Nephron progenitor cell (in vitro differentiated cells): ENCODE measurements at places on chromosomes 7 and 10.

DNA sequence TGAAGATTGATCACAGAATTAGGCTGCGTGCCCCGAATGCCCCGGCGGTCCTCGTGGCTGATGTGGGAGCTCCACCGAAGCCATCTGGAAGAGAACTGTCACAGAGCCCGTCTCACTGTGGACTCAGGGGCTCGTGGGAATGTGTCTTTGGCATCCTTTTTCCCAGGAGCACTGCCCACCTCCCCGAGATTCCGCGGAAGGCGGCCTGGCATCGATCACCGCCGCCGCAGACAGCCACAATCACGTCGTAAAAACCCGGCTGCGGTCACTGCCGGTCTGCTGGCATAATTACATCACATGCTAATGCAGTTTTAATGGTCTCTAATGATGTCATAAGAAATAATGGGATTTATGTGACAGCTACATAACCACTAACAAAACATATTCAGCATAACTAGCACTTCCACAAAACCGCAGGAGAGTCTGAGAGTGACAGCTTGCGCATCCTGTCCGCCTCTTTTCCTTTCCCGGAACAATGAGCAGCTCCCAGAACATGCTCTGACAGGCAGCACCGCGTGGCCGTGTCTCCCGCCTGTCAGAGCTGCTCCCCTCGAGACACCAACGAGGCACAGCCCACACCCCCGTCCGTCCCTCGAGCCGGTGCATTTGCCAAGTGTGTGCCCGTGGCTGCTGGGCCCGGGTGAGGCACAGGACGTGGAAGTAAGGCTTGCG is 490.0 kb downstream of the PTPRN2 start:
- no peak for DNase-seq

DNA sequence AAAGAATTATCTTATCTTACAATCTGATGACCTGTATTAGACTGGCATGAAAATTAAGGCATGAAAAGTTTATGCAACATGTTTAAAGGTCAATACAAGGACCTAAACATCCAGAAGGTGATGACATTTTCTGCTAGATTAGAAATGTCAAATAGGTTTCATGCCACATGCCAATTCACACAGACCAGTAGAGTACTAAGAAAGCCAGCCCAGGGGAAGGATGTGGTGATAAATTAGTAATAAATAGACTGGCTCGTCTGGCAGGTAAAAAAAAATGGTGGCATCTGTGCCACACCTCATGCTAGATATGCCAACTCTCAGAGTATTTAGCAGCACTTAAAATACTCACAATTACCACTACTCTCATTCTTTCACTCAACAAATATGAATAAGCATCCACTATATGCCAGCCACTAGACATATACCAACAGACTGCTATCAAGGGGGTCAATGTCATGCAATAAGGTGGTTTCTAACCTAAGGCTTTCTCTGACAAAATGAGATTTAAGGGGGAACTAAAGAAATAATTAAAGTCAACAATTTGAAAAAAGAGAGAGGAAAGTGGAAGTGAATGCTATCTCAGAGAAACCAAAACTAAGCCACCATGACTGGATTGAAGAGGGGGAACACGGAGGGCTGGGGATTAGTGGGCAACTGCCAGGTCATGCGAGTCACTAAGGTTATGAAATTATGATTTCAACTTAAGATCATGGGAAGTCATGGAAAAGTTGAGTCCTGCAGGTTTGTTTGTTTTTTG is 83.5 kb downstream of the SGMS1 start:
- DNase-seq = no peak

GRCh38 chr7:155761162-155761561 is 51.1 kb downstream of the SHH start:
- DNase-seq = no peak

GRCh38 chr10:46226232-46226631 is 60.6 kb upstream of the ANTXRL start:
- DNase-seq = no peak

DNA sequence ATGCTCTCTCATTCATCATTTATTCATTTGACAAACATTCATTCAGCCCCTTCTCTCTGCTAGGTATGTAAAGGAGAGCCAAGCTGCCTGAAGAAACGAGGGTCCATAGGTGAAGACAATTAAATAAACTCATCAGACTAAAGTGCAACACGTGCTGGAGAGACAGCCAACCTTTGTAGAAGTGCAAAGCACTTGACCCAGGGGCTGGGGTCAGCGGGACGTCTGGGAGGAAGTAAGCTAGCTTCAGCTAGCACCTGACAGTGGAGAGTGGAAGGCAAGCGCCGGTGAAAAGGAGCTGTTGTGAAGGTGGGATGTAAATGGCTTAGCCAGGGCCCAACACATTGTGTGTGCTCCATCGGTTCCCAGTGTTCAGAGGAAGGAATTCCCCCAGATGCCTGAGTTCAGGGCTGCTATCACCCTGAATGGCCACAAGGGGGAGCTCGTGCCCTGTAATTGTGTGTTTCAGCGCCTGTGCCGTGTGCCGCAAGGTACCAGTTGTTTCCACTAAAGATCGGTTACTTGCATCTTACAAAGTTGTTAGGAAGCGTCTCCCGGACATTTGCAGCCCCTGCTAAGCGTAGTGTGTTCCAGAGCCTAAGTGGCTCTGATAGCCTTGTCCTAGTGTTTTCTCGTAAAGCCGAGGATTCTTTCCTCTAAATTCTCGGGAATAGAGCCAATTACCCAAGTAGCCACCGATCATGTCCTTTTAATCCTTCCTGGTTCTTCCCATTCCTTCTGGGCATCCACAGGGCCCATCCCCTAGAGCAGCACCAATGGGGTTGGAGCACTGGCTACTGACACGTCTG is 30.6 kb downstream of the TLX1 start:
- DNase-seq = peak; percentile 83

DNA sequence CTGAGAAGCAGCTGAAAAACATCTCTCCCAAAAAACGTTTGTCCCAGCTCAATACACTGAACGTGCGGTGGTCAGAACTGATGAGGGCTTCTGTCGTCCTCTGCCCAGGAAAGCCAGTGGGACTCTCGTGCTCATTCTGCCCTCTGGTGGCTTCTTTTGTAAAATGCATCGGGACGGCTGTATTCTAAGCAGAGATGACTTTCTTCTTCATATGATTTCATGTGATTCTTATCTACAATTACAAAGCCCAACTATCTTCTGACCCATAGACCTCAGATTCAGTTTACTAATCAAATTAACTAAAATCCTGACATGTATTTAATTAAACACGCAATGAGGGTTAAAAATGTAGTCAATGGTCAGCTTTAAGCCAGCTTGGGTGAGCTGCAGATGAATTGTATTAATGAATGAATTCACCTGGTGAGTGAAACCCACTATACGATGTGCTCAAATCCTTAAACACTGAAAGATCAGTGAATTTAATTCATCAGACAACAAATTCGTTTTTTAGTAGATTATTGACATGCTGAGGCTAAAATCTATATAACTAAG is 117.6 kb upstream of the FAM204A start:
- DNase-seq = peak; percentile 76

- no peak for DNase-seq
These were observed 44.9 kb downstream of the SPDYE5 start for GRCh38 chr7:75536940-75537538.
